Activated T-cell treated with anti-CD3 and anti-CD28 coated beads for 48 hours (primary cell): ENCODE measurements at places on chromosomes 1 and 21.

- no peak for DNase-seq
Measured at GRCh38 chr1:228236744-228237143, 28.9 kb downstream of the OBSCN start.

- DNase-seq: no peak
Measured at GRCh38 chr1:207841901-207842300, 69.0 kb downstream of the CD34 start.

DNA sequence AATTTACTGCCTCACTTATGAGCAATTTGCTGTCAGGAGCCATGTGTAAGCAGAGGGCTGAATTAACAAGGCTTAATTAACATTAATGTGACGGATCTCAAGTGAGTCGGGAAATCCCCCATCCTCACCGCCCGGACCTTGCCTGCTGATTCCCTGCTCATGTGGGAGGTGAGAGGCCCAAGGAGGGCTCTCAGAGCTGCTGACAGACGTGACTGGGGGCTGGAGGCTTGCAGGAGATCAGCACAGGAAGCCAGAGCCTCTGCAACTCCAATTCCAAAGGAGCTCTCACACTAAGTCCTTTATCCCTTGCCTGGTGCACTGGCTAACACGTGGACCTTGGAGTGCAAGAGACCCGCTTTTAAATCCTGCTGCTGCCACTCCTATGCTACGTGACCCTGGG lies 19.4 kb downstream of the LRP8 start:
- no peak for DNase-seq

GRCh38 chr1:52045236-52045635 lies 9.8 kb downstream of the TXNDC12 start:
- DNase-seq: no peak

DNA sequence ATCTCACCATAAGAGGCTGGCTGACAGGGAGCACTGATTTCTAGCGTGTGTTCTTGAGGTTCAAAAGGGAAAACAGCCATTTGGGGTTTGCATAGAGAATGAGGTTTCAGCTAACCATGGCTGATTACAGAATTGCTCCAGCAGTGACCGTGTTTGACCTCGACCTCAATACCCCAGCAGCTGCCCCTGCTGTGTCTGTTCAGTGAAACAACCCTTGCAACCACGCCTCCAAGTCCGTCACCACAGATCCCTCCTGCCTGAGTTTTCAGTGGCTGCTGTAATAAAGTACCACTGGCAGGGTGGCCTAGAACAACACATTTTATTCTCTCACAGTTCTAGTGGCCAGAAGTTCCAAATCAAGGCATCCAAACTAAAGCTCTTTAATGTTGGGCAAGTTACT lies 147.7 kb downstream of the HUNK start:
- no peak for DNase-seq

- DNase-seq: no peak
Measured at GRCh38 chr1:8281843-8282509, 35.9 kb upstream of the SLC45A1 start.

GRCh38 chr21:41780337-41781049 lies 13.6 kb upstream of the RIPK4 start:
- DNase-seq: no peak

DNA sequence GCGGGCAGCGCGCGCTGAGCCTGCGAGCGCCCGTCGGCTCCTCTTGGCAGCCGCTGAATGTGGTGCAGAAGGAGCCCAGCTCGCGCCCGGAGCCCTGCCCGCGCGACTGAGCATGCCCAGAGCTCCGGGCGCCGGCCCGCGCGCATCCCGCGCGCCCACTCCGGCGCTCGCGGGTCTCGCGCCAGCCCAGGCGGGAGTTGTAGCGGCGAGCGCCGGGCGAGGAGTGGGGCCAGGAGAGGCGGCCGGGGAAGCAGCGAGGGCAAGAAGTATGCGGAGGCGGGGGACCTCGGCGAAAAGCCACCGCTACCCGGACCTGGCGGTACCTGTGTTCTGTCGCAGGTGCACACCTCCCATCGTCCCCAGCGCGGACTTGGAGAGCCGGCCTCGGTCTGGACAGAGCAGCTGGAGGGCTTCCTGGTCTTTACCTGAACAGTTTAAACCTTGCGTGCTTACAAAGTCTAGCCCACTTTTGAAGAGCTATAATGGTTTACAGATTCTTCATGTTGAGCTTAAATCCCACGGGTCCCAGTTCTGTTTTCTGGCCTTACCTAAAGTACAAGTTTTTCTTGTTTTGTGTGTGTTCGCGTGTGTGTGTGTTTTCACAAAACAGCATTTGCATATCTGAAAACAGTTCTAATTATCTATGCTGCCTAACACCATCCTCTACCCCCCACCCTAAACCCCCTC lies at the start of gene DDAH1:
Gene DDAH1, minus strand, starts transcription at position 61 of the 687 bp plus-strand sequence. CDS start 114 bp downstream, outside the sequence.
- DNase-seq: peak; percentile 3
